CD4-positive, alpha-beta T cell (primary cell): ENCODE measurements at places on chromosomes 3 and 15. TPM values are rescaled to one million over a fixed set of nuclear protein-coding genes. Genes with fewer than 3 reads are reported as not detected.
A peak's percentile ranks its signal among the peaks of the same experiment; 100 is the strongest.

GRCh38 chr15:48507416-48508065, 138.0 kb downstream of the FBN1 start:
- no peaks in the 10 kb centered on the region for H3K4me1 ChIP-seq
- DNase-seq, result no peak
- H3K27me3 ChIP-seq, result no peaks in the 10 kb centered on the region
- H3K4me3 ChIP-seq, result no peak overlapping the region
- H3K27ac ChIP-seq, result no peak overlapping the region
- H3K36me3 ChIP-seq, result no peaks in the 10 kb centered on the region

DNA sequence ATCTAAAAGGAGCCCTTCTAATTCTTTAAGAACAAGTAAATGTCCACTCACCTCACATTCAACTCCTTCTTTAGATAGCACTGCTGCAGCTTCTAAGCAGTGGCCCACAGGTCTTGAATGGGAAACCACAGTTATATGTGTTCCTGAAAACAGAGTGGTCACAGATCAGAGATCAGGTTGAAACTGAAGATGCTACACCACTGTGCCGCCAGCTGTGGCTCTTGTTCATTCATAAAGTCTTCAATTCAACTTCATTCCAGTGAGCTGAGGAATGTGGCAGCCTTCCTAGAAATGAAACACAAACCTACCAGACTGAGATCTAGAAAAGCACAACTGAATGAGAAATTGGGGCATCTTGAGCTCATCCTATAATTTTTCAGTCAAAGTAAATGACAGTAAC, 4.0 kb downstream of the PDHB start:
- H3K4me1 ChIP-seq, result peaks cover 20% of the 10 kb centered on the region
- H3K36me3 ChIP-seq, result peaks cover 76% of the 10 kb centered on the region
- DNase-seq, result no peak
- no peaks in the 10 kb centered on the region for H3K27me3 ChIP-seq

GRCh38 chr3:170391108-170391507, 27.6 kb upstream of the CLDN11 start:
- H3K4me3 ChIP-seq, result no peak overlapping the region
- H3K36me3 ChIP-seq, result peaks cover 35% of the 10 kb centered on the region
- no peak for DNase-seq
- no peaks in the 10 kb centered on the region for H3K4me1 ChIP-seq
- H3K27me3 ChIP-seq, result no peaks in the 10 kb centered on the region
- H3K27ac ChIP-seq, result no peak overlapping the region

DNA sequence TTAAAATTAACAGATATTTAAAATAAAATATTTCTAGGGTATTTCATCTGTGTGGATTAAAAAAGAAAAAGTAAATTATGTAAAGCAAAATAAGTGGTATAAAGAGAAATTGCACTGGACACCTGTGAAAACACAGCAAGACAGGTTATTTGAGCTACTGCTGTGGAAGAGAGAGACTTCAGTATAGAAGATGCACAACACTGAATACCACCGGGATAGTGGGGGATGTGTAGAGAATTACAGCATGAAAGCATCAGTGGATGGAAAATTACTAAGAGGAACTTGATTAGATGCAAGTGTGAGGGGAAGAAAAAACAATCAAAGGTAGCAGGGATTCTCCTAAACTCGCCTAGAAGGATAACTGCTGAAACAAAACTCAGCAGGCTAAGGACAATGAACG, 1242.5 kb upstream of the GBE1 start:
- no peak overlapping the region for H3K27ac ChIP-seq
- H3K4me3 ChIP-seq, result no peak overlapping the region
- no peaks in the 10 kb centered on the region for H3K4me1 ChIP-seq
- no peak for DNase-seq

- no peaks in the 10 kb centered on the region for H3K4me1 ChIP-seq
- H3K27me3 ChIP-seq, result no peaks in the 10 kb centered on the region
- no peak overlapping the region for H3K4me3 ChIP-seq
- DNase-seq, result no peak
- H3K27ac ChIP-seq, result no peak overlapping the region
- no peaks in the 10 kb centered on the region for H3K36me3 ChIP-seq
Measured at GRCh38 chr3:190305406-190305805, 16.8 kb downstream of the CLDN1 start.

GRCh38 chr15:101175401-101175800, 76.4 kb downstream of the CHSY1 start:
- no peak overlapping the region for H3K4me3 ChIP-seq
- no peaks in the 10 kb centered on the region for H3K27me3 ChIP-seq
- H3K27ac ChIP-seq, result no peak overlapping the region
- H3K36me3 ChIP-seq, result peaks cover 23% of the 10 kb centered on the region

- H3K36me3 ChIP-seq, result no peaks in the 10 kb centered on the region
- H3K4me1 ChIP-seq, result no peaks in the 10 kb centered on the region
- no peak overlapping the region for H3K27ac ChIP-seq
- DNase-seq, result no peak
- H3K4me3 ChIP-seq, result no peak overlapping the region
Measured at GRCh38 chr15:100180921-100181320, 160.9 kb downstream of the ADAMTS17 start.

DNA sequence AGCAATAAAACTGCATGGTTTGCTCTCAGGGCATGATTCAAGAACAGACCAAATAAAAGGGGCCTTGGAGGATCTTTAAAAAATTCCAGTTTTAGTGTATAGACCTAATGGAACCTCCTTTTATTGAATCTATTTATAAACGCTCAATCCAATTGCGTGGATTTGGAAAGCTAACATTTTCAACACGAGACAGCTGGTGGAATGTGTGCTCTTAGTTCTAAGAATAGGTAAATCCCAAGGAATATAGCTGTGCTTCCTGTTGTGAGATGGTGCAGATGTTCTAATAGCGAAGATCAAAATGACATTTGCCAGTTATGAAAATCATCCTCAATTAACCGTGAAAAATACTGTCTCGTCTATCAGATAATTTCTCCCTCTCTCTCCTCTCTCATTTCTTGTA, 192.5 kb downstream of the ATP10A start:
- H3K36me3 ChIP-seq, result no peaks in the 10 kb centered on the region
- peaks cover 14% of the 10 kb centered on the region for H3K27me3 ChIP-seq
- DNase-seq, result no peak

GRCh38 chr3:197038679-197039462, 9.3 kb upstream of the MELTF start:
- H3K36me3 ChIP-seq, result peaks cover 3% of the 10 kb centered on the region
- H3K27ac ChIP-seq, result no peak overlapping the region
- H3K27me3 ChIP-seq, result no peaks in the 10 kb centered on the region
- no peak overlapping the region for H3K4me3 ChIP-seq
- H3K4me1 ChIP-seq, result no peaks in the 10 kb centered on the region

- H3K36me3 ChIP-seq, result no peaks in the 10 kb centered on the region
- no peaks in the 10 kb centered on the region for H3K27me3 ChIP-seq
- H3K27ac ChIP-seq, result no peak overlapping the region
- H3K4me3 ChIP-seq, result no peak overlapping the region
- DNase-seq, result no peak
Measured at GRCh38 chr3:17954801-17955200, 212.4 kb upstream of the TBC1D5 start.

GRCh38 chr15:74400915-74401757, 32.6 kb downstream of the SEMA7A start:
- DNase-seq, result no peak
- H3K27me3 ChIP-seq, result no peaks in the 10 kb centered on the region
- H3K4me1 ChIP-seq, result peaks cover 52% of the 10 kb centered on the region
- H3K36me3 ChIP-seq, result no peaks in the 10 kb centered on the region

DNA sequence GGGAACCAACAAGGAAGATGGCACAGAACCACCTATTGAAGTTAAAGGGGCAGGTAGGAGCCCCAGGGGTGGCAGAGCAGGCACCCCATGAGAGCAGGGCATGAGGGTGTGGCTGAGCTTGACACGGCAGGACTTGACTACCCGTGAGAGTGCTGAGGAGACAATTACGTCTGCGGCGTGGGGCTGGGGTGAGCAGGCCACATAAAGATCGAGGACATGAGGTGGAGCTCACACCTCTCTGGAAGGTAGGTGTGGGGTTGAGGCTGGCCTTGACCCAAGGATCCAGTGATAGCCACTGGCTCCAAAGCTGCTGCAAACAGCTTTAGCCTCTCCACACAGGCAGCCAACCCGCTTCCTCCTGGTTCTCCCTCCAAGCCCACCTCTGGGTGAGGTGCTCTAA, 64.5 kb downstream of the PCSK6 start:
- H3K36me3 ChIP-seq, result no peaks in the 10 kb centered on the region
- no peaks in the 10 kb centered on the region for H3K4me1 ChIP-seq
- DNase-seq, result no peak
- H3K4me3 ChIP-seq, result no peak overlapping the region
- no peaks in the 10 kb centered on the region for H3K27me3 ChIP-seq

- no peak for DNase-seq
- H3K4me1 ChIP-seq, result no peaks in the 10 kb centered on the region
- no peaks in the 10 kb centered on the region for H3K36me3 ChIP-seq
- H3K27me3 ChIP-seq, result peaks cover 15% of the 10 kb centered on the region
- no peak overlapping the region for H3K4me3 ChIP-seq
Measured at GRCh38 chr15:80568298-80568697, 126.8 kb upstream of the ABHD17C start.

DNA sequence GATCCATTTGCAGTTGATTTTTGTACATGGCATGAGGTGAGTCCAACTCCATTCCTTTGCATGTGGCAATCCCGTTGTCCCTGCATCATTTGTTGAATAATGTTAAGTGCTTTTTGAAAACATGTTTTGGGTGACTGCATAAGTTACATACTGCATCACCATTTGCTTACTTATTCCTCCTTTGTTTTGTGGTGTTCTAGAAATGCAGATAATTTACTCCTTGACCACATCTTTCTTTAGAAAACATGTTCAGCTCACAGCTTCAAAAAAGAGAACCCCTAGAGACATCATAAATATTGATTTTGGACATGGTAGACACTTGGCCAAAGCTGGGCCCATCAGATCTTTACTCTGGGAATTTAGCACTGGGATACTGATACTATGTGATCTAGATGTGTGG, 135.3 kb upstream of the DAZL start:
- no peaks in the 10 kb centered on the region for H3K4me1 ChIP-seq
- no peak overlapping the region for H3K27ac ChIP-seq
- H3K4me3 ChIP-seq, result no peak overlapping the region
- H3K36me3 ChIP-seq, result no peaks in the 10 kb centered on the region

- H3K27me3 ChIP-seq, result no peaks in the 10 kb centered on the region
- H3K36me3 ChIP-seq, result peaks cover 5% of the 10 kb centered on the region
- H3K4me3 ChIP-seq, result no peak overlapping the region
- DNase-seq, result no peak
- no peaks in the 10 kb centered on the region for H3K4me1 ChIP-seq
- no peak overlapping the region for H3K27ac ChIP-seq
Measured at GRCh38 chr3:172367205-172368105, 80.8 kb downstream of the GHSR start.

- no peak overlapping the region for H3K4me3 ChIP-seq
- H3K4me1 ChIP-seq, result peaks cover 50% of the 10 kb centered on the region
- DNase-seq, result no peak
- H3K36me3 ChIP-seq, result peaks cover 39% of the 10 kb centered on the region
- H3K27ac ChIP-seq, result peak overlapping the region; percentile 87
- no peaks in the 10 kb centered on the region for H3K27me3 ChIP-seq
Measured at GRCh38 chr3:128803307-128803706, 76.1 kb upstream of the ACAD9 start.

GRCh38 chr3:117630885-117631284, 921.3 kb downstream of the TUSC7 start:
- DNase-seq, result no peak
- H3K4me1 ChIP-seq, result no peaks in the 10 kb centered on the region
- no peak overlapping the region for H3K27ac ChIP-seq
- H3K4me3 ChIP-seq, result no peak overlapping the region

- no peaks in the 10 kb centered on the region for H3K27me3 ChIP-seq
- no peak for DNase-seq
- H3K27ac ChIP-seq, result no peak overlapping the region
- no peaks in the 10 kb centered on the region for H3K36me3 ChIP-seq
- H3K4me3 ChIP-seq, result no peak overlapping the region
Measured at GRCh38 chr3:164476631-164477030, 601.7 kb downstream of the SI start.

- H3K27me3 ChIP-seq, result no peaks in the 10 kb centered on the region
- H3K4me3 ChIP-seq, result no peak overlapping the region
- no peak for DNase-seq
- H3K36me3 ChIP-seq, result no peaks in the 10 kb centered on the region
Measured at GRCh38 chr3:144923046-144923775, 951.6 kb downstream of the DIPK2A start.

GRCh38 chr3:113948015-113948917, 453 bp downstream of the ZDHHC23 start:
- peak overlapping the region; percentile 84 for H3K4me3 ChIP-seq
- H3K4me1 ChIP-seq, result peaks cover 15% of the 10 kb centered on the region
- no peaks in the 10 kb centered on the region for H3K27me3 ChIP-seq
- DNase-seq, result no peak

DNA sequence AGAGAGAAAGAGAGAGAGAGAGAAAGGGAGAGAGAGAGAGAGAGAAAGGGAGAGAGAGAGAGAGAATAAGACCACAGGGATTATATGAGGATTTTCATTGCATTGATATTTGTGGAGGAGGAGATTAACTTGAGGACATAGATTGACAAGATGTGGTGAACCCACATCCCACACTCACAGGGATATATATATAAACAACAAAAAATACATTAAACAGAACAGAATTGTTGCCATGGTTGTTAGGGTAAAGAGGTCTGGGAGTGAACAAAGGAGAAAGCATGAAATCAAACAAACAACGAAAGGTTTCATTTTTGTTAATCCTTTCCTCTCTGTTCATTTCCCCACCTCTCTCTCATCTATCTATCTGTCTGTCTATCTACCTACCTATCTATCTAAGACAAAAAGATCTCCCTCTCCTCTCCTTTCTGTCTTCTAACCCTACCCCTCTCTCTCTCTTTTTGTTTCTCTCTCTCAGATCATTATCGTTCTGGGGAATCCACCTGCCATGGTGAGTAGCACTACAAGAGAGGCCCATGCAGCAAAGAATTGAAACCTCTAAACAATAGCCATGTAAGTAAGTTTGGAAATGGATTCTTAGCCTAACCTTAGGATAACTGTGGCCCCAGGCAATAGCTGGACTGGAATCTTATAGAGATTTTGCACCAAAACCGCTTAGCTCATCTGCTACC, 280.9 kb downstream of the RAP2B start:
- no peak overlapping the region for H3K4me3 ChIP-seq
- no peaks in the 10 kb centered on the region for H3K36me3 ChIP-seq
- no peaks in the 10 kb centered on the region for H3K4me1 ChIP-seq
- DNase-seq, result no peak

- H3K36me3 ChIP-seq, result no peaks in the 10 kb centered on the region
- H3K27me3 ChIP-seq, result no peaks in the 10 kb centered on the region
- H3K4me3 ChIP-seq, result no peak overlapping the region
- no peaks in the 10 kb centered on the region for H3K4me1 ChIP-seq
Measured at GRCh38 chr3:53524566-53524965, 30.2 kb downstream of the CACNA1D start.

- H3K4me1 ChIP-seq, result no peaks in the 10 kb centered on the region
- H3K4me3 ChIP-seq, result no peak overlapping the region
- no peak overlapping the region for H3K27ac ChIP-seq
- DNase-seq, result no peak
Measured at GRCh38 chr15:64251121-64251520, 88.3 kb upstream of the PPIB start.

- peaks cover 14% of the 10 kb centered on the region for H3K36me3 ChIP-seq
- no peaks in the 10 kb centered on the region for H3K27me3 ChIP-seq
- no peak for DNase-seq
- no peak overlapping the region for H3K4me3 ChIP-seq
- peaks cover 73% of the 10 kb centered on the region for H3K4me1 ChIP-seq
Measured at GRCh38 chr3:42525736-42526345, 23.4 kb downstream of the VIPR1 start.

The PLA1A gene
- not detected for total RNA-seq

The C3orf18 gene
- total RNA-seq, result 5.2 TPM

The OR5K2 gene
- not detected for total RNA-seq

The CADPS gene
- total RNA-seq, result not detected

The PPP2R3A gene
- total RNA-seq, result 0.31 TPM

The SERPINI1 gene
- total RNA-seq, result 0.64 TPM

The FEZF2 gene
- total RNA-seq, result not detected
